ENCODE measurements at places on chromosomes 1 and 21. TPM values are rescaled to one million over a fixed set of nuclear protein-coding genes. Genes with fewer than 3 reads are reported as not detected.

NHLH1 gene
- not detected for total RNA-seq

C1orf87 gene
- total RNA-seq = not detected

DRAM2 gene
- 173 TPM for total RNA-seq

ILDR2 gene
- not detected for total RNA-seq

CLDN17 gene
- not detected for total RNA-seq

PIK3CD gene
- 8.1 TPM for total RNA-seq

LCE1C gene
- not detected for total RNA-seq

CELA2A gene
- total RNA-seq = not detected

KRTAP19-1 gene
- not detected for total RNA-seq

All from subcutaneous adipose tissue (tissue), 4 donors.